ENCODE measurements at places on chromosomes 12 and 14.

DNA sequence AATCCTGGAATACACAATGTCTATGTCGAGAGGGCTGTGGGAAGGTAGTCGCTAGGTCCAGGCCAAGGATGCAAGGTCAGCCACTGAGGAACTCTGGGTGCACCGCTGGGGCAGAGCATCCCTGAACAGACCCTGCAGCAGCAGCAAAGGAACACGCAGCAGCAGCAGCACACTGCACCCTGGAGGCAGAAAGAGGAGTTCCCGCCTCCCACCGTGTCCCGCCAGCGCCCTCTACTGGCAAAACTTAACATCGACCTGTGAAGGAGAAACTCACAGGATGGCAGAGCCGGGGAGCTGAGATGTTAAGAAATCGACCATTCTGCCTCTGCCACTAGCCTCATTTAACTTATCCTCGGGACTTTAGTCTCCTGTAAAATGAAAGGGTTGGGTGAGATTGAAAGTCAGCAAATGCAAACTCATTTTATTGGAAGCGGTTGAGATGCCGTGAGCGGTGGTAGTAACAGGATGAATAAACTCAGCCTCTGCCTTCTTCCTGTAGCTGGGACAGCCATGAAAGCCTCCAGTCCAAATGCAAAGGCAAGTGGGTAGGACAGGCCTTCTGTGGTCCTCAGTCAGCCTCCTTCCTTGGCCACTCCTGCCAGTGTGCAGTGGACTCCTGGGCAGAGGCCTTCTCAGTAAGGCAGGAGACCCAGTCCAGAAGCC lies 45.6 kb downstream of the STAB2 start:
- DNase-seq, result peak; percentile 79

DNA sequence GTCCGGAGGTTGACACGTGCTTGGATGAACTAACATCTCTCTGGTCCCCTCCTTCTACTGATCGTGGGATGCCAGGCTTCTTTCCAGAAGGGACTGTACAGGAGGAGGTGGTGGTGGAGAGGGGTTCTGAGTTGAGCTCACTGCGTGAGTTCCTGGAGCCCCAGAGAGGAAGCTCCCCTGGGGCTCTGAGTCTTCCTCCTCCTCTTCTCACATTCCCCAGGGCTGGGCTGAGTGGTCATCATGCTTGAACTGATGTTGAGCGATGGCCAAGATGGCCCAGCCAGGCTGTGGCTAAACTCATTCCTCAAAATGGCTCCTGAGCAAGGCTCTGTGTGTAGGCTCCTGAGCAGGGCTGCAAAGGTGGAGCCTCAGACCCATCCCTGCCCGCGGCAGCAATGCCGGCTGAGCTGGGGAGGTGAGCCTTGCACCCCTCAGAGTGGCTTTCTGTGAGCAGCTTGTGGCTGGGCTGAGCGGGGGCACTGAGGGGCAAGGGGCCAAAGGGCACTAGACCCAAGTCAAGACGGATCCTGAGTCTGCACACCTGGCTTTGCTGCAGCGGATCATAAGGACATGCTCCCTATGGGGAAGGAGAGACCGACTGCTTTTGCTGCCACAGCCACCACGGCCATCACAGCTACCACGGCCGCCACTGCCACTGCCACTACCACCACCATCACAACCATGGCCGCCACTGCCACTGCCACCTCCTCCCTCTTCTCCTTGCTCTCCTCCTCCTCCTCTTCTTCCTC lies 35.4 kb downstream of the MEG3 start:
- DNase-seq, result no peak

DNA sequence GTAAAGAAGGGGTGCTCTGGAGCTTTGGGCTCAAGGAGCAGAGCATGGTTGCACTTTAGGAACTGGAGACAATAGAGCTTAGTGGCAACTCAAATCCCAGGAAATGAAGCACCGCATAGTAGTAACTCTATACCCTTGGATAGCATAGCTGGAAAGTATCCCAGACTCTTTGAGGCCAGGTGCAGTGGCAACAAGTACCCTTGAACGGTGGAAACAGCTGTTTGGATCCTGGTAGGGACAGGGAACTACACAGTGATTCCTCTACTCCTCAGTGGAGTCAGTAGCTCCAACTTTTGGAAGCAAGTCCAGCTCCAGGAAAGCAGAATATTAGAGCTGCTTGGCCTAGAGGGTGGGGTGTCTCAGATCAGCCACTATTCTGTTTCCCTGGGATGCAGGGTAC lies 129.0 kb upstream of the WSCD2 start:
- no peak for DNase-seq

- no peak for DNase-seq
Measured at GRCh38 chr12:105369014-105369413, 38.5 kb downstream of the C12orf75 start.

DNA sequence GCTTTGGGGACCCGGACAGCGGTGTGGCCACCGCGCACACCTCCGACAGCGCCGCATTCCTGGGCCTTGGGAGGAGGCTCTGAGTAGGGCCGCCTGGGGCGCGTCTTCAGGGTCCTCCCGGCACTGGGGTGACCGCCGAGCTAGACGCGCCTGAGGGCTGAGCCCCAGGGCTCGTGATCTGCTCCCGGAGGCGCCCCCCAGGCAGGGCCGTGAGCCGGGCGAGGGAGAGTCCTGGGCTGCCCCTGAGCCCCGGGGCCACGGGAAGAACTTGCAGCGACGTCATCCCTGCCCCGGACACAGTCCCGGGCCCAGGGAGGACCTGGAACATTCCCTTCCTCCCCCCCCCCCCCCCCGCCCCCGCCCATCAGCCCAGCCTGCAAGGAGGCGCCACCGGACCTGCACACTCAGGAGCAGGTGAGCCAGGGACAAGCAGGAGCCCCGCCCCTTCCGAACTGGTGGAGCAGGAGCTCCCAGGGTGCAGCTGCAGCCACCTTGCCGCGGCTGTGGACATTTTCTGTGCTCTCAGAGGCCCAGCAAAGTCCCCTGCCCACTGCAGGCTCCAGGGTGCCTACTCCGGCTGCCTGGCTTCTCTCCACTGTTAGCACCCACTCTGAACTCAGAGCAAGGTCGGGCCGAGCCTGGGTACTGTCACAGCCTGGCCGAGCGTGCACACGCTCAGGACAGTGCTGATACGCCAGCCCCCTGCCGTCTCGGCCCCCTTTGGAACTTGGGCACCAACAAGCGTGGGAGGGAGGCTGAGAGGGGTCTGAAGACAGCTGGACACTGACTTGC lies 50.7 kb downstream of the A2M start:
- peak; percentile 33 for DNase-seq

Measured in suppressor macrophage treated with lipopolysaccharide for 4 hours (primary cell).